NCI-H1417 (cell line): ENCODE measurements at places on chromosomes 7 and 10.

DNA sequence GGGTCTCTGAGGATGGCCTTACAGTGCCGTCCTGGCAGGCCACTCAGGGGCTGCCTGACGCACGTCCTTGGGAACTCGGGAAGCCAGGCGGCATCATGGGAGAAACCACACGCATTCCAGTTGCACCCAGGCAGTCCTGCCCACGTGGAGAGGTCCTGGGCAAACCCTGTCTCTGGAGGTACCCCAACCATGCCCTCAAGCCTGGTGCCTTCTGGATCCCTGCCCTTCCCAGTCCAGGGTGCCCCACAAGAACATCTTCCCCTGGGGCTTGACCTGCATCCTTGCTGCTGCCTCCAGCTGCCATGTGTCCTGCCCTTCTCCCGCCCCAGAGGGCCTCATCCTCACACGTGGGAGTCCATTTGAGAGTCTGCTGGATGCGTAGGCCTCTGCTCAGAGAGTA lies 200.3 kb upstream of the PPP2R2D start:
- no peak for DNase-seq

DNA sequence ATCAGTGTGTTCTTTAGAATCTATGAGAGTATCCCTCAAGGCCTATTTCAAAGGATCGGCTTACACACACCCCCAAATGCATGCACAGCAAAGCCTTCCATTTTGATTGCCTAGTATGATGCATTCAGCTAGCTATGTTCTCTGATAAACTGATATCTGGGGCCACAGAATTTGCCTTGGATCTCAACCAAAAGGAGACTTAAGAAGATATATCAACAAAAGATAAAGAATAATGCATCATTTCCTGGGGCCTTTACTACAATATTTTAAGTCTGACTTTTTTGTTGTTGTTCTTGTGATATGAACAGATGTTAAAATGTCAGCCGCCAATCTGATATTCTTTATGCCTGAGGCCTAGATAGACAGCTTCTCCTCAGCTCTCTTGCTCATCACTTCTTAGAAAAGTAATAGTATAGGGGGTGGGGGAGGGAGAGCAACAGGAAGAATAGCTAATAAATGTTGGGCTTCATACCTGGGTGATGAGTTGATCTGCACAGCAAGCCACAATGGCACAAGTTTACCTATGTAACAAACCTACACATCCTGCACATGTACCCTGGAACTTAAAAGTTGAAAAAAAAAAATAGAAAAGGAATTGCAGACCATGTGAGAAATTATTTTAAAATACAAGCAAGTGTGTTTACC lies 792.9 kb upstream of the GHITM start:
- no peak for DNase-seq

GRCh38 chr10:122475591-122476332 lies 14.4 kb downstream of the HTRA1 start:
- DNase-seq: no peak

DNA sequence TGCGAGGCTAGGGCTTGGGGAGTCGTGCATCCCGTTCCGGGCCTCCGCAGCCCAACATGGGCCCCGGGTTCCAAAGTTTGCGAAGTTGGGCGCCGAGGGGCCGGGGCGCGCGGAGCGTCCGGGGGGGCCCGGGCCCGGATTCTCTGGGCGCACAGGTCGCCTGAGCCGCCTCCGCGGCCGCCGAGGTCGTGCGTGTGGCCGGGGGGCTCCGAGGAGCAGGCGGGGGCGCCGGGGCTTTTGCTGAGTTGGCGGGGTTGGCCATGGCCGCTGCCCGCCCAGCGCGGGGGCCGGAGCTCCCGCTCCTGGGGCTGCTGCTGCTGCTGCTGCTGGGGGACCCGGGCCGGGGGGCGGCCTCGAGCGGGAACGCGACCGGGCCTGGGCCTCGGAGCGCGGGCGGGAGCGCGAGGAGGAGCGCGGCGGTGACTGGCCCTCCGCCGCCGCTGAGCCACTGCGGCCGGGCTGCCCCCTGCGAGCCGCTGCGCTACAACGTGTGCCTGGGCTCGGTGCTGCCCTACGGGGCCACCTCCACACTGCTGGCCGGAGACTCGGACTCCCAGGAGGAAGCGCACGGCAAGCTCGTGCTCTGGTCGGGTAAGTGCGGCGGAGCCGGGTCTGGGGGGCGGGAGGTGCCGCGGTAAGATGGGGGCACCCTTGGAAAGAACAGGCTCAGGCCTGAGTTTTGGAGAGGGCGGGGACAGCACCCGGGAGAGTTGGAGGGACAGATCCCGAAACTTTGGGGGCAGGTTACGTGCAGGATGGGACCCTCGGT lies 643 bp downstream of the SMO start:
- peak; percentile 35 for DNase-seq

GRCh38 chr7:107972075-107972482 lies 30.9 kb downstream of the LAMB1 start:
- DNase-seq: no peak

DNA sequence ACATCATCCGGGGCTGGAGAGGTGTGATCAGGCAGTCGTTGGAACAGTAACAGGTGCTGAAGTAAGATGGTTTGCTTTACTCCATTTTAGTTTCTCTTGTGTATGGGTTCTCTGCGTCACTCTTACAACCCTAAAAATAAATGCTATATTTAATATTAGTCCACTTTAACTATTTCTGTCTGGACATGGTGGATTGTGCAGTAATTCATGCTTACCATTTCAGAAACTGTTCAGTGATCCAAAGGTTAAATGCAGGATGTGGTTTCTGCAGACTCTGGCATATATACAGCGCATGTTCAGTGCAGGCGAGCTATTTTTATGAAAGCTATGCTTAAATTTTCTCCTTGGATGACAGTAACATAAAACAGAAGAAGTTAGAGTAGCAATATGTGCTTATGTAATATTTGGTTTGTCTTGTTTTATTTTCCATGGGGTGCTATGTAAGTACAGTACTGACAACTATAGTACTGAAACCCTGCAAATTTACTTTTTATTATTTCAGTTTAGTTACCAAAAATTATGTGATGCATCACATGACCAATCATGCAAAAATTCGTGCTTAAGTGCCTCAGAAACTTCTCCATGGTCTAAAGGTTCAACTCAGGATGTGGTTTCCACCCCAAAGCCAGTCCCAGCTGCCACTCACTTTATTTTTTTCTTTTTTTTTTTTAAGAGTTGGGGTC lies 46.6 kb upstream of the GRID1 start:
- DNase-seq: no peak

DNA sequence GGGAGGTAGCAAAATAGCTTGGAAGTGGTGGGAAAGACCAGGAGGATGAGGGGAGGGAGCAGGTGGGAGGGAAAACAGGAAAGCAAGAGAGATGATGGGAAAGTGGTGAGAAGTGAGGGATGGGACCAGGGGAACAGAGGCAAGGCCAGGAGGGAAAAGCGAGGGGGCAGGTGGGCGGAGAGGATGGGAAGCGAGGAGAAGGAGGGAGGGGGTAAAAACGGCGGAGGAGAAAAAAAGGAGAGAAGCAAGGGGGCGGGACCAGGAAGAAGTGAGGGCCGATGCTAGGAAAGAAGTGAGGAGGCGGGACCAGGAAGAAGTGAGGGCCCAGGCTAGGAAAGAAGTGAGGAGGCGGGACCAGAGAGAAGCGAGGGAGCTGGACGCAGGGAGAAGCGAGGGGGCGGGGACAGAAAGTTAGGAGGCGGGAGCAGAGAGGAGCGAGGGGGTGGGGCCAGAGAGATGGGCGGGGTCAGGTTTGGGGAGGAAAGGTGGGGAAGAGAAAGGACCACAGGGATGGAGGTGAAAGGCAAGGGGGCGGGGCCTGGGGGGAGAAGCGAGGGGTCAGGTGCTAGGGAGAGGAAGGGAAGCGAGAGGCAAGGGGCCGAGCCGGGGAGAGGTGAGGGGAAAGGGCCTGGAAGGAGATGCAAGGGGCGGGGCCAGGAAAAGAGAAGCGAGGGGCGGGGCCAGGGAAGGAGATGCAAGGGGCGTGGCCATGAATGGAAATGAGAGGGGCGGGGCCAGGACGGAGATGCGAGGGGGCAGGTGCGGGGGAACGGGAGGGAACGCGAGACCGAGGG lies 984 bp downstream of the SMURF1 start:
- peak; percentile 94 for DNase-seq
